Activated effector memory CD4-positive, alpha-beta T cell treated with anti-CD3 and anti-CD28 coated beads, Interleukin-2, amount 50 U/mL, for 16 hours (primary cell): ENCODE measurements at places on chromosomes 1 and 21.
A peak's percentile ranks its signal among the peaks of the same experiment; 100 is the strongest.

- no peak for DNase-seq
Observed at GRCh38 chr1:46735708-46736324, 16.9 kb upstream of the EFCAB14 start.

DNA sequence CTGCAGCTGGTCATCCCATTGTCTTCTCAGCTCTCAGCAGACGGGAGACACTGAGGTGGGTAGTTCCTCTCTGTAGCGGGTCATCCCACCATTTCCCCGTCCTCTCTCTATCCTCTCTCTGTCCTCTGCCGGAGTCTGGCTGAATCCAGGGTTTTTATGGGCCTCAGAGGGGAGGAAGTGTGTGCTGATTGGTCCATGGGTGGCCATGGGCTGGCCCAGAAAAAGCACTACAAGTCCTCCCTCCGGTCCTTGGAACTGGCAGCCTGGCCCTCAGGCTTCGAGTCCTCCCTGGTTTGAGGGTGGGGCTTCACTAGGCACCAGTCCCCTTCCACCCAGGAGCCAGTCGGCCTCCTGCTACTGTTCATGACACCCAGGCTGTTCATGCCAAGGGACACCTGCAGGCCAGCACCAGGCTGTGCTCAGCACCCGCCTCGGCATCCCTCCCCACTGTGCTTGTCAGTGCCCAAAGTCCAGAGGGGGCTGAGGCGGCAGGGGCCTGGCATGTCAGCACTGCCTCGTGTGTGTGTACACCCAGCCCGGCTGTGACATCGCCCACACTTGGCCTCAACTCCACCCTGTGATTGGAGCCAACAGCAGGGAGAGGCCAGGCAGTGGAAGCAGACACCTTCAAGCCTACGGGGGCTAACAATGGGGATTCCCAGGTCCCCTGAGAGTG is 23.0 kb upstream of the LRRC8C start:
- peak; percentile 79 for DNase-seq

- no peak for DNase-seq
Observed at GRCh38 chr1:178407655-178408054, 89.1 kb downstream of the CLEC20A start.

DNA sequence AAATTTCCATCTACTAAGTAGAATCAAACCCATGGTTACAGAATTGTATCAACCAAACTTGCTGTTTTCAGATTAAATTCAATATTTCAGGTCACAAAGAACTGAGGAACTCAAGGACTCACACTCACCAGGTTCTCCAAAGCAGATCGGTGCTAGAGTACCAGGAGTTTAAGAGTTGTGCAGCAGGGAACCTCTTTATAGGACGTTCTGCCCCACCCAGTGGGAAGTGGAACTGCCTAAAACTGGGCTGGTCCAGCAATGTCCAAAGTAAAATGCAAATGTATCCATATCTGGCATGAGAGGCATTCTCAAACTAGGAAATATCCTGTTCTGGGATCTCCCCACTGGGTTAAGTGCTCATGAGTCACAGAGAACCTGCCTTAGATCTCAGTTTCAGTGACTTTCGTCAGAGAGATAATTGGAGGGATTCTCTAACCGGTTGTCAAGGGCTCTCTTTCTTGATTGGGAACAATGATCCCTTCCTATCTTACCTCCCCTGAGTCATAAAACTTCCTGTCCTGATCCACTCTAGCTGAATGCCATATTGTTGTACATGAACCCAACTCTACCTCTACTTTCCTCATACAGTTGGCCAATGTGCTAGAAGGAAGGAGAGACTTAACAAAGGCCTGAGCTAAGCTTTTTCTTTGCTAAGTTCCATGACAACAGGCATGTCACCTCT is at the start of gene SPRR2D:
SPRR2D (minus strand) TSS at position 171 of the 682 bp plus-strand sequence. CDS start 774 bp downstream, outside the sequence.
- DNase-seq = no peak

- no peak for DNase-seq
Observed at GRCh38 chr1:219086956-219087469, 86.7 kb upstream of the LYPLAL1 start.

DNA sequence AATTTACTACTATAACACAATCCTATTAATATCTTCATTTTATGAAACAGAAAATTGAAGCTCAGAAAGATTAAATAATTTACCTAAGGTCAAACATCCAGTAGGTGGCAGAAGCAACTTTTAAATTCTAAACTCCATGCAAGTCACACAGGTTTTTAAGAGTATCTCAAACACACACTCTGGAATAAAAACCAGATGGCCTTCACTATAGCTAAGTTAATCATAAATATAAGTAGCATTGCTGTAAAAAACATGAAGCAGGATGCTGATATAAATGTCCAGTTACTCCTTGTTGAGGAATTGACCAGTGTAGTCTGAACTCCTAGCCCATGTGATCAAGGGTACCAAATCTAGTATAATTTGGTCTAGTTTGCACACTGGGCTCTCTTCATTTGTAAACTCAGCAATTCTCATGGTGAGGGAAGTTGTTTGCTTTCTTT is 9.4 kb upstream of the FMO3 start:
- DNase-seq = no peak

GRCh38 chr1:33393524-33393923 is 37.4 kb downstream of the PHC2 start:
- DNase-seq = no peak

DNA sequence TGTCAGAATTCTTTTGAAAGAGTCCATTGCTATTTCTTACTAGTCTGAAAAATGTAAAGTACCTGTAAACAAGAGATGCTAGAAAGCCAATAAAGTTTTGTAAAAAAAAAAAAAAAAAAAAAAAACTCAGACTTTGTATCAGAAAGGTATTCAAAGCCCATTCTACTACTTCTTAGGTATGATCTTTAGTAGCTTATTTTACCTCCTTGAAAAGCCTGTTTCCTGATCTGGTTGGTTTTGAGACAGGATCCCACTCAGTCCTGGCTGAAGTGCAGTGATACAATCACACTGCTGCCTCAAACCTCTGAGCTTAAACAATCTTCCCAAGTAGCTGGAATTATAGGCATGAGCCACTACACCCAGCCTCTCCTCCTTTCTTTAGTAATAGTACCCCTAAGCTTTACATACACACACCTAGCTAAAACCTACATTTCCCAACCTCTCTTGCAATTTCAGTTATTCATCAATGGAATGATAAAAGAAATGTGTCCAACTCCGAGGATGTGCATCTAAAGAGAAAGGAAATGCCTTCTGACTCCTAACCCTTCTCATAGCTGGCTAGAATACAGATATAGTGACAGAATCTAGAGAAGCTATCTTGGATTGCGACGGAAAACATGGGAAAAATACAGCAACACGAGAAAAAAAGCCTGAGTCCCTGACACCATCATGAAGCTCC is 30.6 kb downstream of the EPS15 start:
- no peak for DNase-seq

- DNase-seq = no peak
Observed at GRCh38 chr1:112143871-112144441, 154.5 kb upstream of the KCND3 start.

GRCh38 chr1:169044296-169044695 is 62.2 kb upstream of the ATP1B1 start:
- peak; percentile 69 for DNase-seq

- DNase-seq = no peak
Observed at GRCh38 chr1:242788771-242789170, 264.3 kb upstream of the PLD5 start.
